ENCODE measurements at places on chromosomes 13 and 19.

- DNase-seq: peak; percentile 52
Measured at GRCh38 chr19:13849991-13850909, 26.7 kb upstream of the NANOS3 start.

DNA sequence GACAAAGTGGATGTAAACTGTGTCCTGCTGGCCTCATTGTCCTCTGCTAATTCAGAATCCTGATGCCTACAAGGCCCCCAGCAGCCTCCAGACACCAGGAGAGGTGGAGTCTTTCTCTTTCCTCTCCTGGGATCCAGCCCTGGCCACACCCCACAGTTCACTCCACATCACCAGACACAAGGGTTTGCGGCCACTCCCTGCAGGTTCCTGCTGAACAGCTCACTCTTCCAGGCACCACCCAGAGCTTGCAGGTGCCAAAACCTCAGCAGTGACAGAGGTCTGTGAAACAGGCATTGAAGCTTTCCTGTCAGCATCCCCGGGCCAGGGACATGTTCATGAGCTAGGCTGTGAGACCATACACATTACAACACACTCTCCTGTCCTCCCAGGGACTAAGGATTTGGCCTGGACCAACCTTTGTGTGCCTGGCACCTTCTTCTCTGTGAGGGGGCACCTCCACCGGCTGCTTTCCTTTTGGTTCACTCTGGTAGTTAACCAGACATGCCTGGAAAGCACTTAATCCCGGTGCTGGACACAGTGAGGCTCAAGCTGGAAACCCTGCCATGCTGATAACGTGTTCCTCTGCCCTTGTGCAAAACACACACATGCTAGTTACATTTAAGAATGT, 11.1 kb upstream of the ATP12A start:
- DNase-seq: no peak

- DNase-seq: no peak
Measured at GRCh38 chr13:41579168-41579567, 121.8 kb downstream of the RGCC start.

GRCh38 chr13:41365631-41366030, 54.6 kb downstream of the NAA16 start:
- DNase-seq: peak; percentile 90

DNA sequence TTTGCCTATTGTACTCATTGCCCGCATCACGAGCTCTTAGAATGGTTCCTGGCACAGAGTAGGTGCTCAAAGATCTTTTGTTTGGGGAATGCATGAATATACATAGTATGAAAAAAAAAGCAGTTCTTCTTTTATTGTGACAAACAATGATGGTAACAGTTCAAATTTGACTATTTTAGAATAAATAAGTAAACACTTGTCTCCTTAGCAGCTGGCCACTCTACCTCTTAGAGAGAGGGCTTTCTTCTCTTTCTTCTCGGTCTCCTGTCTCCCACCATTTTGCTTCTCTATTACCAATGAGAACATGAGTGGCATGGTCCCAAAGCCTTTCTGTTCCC, 639 bp upstream of the SLAIN1 start:
- DNase-seq: no peak

DNA sequence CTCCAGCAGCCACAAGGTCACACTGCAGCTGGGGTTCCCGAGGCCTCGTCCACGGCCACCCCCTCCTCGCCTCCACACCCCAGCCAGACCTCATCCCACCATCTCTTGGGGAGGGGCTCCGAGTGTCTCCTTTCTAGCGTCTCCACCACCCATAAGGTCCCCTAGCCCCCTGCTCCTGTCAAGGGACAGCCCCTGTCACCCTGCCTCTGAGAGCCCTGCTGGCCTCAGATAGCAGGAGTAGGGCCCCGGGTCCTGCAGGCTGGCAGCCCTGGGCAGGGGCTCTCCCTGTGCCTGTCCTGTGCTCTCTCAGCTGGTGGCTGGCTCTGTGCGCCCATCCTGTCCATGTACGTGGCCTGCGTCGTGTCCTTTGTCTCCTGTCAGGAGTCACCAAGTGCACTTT, 17.0 kb downstream of the COMP start:
- DNase-seq: no peak

All from amniotic epithelial cell (primary cell).